ENCODE measurements at places on chromosomes 1 and 21.

GRCh38 chr1:205230982-205231381, 3.2 kb downstream of the TMCC2 start:
- no peak for DNase-seq

DNA sequence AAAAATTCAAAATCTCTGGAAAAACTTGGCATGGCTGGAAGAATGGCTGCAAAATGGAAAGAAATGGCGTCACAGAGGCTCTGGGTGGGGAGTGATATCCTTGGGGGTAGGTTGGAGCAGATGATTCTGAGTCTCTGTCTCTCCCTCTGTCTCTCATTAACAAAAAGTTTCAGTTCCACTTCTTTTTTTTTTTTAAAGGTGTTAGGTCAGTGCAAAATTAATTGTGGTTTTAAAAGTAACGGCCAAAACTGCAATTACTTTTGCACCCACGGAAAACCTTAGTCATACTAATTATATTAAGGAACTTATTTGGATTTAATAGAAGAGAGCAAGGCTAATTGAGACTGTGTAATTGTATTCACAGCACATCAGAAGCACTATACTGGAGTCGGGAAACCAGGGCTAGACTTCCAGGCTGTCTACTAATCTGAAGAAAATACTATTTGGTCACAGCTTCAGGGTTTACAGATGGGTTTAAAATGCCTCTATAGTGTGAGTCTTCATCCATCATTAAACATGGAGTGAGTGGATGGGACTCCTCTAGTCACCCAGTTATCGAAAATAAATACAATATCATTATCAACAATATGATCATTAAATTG, 289.1 kb upstream of the PLD5 start:
- no peak for DNase-seq

DNA sequence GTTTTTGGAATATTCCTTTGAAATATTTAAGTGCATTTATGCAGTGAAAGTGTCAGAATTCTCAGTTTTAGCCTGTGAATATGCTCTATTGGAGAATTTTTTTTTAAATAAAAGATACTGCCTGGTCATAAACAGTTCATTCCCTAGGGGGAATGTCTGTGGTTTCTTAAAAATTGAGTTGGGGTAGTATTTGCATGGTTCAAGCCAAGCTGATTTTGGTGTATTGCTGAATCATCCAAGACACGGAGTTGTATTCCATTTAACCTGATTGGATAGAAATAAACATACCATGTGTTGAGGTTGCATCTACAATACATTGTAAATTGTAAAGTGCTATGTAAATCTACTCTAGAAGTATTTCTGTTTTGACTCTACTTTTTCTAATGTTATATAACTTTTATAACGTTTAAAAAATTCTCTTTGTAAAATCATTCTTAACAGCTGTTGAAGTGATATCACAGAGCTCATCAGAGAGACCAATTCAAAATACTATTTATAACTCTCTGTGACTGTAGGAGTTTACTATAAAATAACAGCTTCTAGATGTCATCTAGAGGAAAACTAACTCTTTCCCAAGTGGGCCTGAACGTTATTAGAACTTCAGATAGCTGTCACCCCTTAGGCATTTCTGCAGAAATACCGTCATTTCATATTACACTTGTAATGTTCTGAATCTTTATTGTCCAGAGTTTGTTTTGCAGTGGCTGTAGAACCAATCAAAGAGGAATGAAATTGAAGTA, 199.1 kb downstream of the USP25 start:
- no peak for DNase-seq

DNA sequence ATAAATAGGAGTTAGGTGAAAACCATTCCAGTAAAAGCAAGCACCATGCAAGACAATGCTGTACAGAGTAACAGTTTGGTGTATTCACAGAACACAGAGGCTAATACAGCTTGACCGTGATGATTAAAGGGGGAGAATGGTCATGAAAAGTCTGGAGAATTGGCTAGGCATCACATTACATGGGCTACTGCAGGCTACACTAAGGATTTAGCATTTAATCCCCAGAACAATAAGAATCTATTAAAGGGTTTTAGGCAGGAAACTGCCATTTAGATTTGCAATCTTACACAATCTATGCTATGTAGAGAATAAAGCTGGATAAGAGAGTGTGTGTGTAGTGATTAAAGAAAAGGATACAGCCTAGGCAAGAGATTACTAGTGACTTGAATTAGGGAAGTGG, 30.6 kb downstream of the HFM1 start:
- no peak for DNase-seq
